ENCODE measurements at places on chromosomes 13 and 19. TPM values are rescaled to one million over a fixed set of nuclear protein-coding genes. Genes with fewer than 3 reads are reported as not detected.

Gene SPTBN4
- total RNA-seq: 0.67 TPM

Gene SLC39A3
- 73.7 TPM for total RNA-seq

Gene PDX1
- total RNA-seq: not detected

Gene TSHZ3
- 0.64 TPM for total RNA-seq

Gene KBTBD6
- 6.9 TPM for total RNA-seq

Gene SERP2
- 5.8 TPM for total RNA-seq

Gene KL
- total RNA-seq: not detected

Gene PNMA8B
- not detected for total RNA-seq

Gene PPM1N
- total RNA-seq: 0.64 TPM

Gene OR10H2
- not detected for total RNA-seq

Gene SMIM17
- 0.15 TPM for total RNA-seq

Gene NKPD1
- total RNA-seq: not detected

Gene GTPBP3
- 16.8 TPM for total RNA-seq

Gene METTL21C
- not detected for total RNA-seq

Gene TEX26
- total RNA-seq: not detected

Gene TLE2
- total RNA-seq: not detected

Gene PLIN4
- total RNA-seq: 0.02 TPM

Gene APOC1
- 1.4 TPM for total RNA-seq

Gene MTUS2
- 0.02 TPM for total RNA-seq

Gene SKA3
- 39.2 TPM for total RNA-seq

Gene NLRP9
- not detected for total RNA-seq

Gene ZNF443
- total RNA-seq: 2.2 TPM

Data from M059J (cell line).